ENCODE measurements at places on chromosomes 4 and X.

- no peak for DNase-seq
Observed at GRCh38 chr4:139934708-139935195, 219.2 kb downstream of the MAML3 start.

DNA sequence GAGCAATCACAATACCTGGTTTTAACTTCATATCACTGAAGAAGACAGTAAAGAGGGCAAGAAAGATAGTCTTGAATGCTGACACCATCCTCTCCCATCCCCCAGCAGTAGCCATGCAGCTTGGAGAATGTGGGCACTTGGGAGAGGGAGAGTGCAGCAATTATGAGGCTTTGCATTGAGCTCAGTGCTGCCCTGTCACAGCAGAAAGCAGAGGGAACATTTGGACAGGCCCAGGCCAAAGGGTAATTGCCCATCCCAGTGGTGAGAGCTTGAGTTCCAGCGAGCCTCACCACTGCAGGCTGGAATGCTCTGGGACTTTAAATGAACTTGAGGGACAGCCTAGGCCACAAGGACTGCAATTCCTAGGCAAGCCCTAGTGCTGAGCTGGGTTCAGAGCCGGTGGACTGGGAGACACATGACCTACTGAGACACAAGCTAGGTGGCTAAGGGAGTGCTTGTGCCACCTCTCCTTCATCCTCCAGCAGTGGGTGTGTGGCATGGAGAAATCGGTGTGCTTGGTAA is 36.3 kb downstream of the CORIN start:
- no peak for DNase-seq

DNA sequence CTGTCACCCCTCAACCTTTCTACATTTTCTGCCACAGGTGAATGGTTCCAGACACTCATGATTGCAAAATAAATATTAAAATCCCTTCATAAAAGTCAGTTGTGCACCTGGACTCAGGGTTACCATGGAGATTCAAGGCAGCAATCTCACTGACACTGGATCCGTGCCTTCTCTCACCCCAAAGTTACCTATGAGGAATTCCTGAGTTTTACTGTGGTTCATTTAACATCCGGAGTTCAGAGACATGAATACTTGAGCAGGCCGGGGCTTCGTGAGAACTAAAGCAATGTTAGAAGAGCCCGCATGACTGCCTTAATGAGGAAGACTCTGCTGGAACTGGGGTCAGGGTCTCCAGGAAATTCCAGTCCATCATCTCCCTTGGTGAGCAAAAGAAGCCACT is 12.5 kb upstream of the CLNK start:
- no peak for DNase-seq

DNA sequence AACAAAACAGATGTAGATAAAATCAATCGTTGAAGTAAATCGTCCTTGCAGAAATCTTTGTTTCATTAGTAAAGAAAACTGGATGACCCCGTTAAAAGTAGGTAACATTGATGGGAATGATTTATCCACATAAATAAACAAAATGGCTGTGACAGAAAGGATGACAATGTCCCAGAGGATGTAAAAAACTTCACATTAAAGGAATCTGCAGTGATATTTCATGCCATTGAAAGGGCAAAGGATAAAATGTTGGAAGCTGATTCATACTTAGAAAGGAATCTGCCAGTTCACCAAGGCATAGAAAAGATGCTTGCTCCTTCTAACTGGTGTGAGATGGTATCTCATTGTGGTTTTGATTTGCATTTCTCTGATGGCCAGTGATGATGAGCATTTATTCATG is 24.2 kb upstream of the EPGN start:
- DNase-seq, result no peak

DNA sequence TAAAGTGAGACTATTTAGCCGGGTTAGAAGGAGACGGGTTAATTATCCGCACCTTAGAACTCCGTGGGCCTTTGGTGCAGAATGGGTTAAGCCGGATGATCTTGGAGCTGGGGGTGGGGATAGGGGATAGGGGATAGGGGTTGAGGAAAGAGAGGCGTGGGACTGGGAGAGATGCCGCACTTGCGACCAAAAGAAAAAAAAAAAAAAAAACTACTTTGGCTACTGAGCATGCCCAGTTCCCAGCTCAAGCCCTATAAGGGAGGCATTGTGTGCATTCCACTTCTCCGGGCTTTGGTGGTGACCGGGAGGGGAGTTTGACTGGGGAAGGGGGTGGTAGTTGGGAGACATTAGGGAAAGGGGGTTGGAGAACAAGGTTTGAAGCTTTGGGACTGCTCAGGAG is at the start of gene SLITRK4:
TSS of gene SLITRK4 (minus strand) at position 187 of the 400 bp plus-strand sequence. CDS start 4,993 bp downstream, outside the sequence.
- DNase-seq, result no peak

DNA sequence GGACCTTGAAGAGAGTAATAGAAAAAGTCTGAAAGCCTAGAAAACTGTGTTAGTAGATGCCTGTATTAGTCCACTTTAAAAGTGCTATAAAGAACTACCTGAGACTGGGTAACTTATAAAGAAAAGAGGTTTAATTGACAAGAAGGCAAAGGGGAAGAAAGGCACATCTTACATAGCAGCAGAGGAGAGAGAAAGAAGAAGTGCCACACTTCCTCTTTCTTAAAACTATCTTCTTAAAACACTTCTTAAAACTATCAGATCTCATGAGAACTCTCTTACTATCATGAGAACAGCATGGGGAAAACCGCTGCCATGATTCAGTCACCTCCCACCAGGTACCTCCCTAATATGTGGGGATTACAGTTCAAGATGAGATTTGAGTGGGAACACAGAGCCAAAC is 18.8 kb upstream of the COL25A1 start:
- no peak for DNase-seq

GRCh38 chr4:182975806-182976205 is 58.6 kb upstream of the DCTD start:
- no peak for DNase-seq

GRCh38 chr4:34178476-34178875 is 2065.8 kb downstream of the ARAP2 start:
- DNase-seq, result no peak

- no peak for DNase-seq
Observed at GRCh38 chrX:103571726-103572125, 13.6 kb upstream of the TCEAL4 start.

DNA sequence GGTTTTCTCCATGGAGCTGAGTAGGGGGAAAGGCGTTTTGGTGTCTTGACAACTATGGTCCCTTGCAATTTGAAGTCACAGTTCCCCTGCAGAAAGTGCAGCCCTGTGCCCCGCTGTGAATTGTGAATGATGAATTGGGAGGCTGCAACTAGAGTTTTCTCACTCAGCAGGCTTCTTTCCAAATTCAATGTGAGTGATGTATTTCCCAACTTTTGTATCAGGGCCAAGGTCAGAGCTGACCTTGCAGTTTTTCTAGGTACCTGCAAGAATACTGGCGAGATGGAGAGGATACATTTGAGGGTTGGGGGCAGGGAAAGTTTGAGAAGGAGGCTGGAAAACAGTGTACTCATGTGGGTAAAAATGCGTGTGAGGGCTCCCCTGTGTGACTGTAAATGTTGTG is 11.7 kb downstream of the PHEX start:
- no peak for DNase-seq

DNA sequence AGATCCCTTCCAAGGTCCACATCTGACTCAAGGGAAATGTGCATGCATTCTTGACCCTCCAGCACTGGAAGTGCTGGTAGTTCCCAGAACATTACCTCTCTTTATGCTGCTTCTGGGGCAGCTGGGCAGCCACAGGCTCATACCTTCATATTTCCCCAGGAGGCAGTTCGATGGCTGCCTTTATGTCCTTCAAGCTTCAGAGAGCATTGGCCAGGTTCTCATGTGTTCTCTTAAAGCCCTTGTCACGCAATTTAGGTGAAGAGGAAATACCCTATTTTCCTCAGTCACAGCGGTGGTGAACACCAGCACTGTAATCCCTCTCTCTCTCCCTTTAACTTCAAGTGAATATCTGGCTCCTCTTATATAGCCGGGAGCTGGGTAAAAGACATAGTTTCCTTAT is 134.3 kb downstream of the MID1IP1 start:
- no peak for DNase-seq

GRCh38 chrX:154411981-154412340 is 622 bp downstream of the TAFAZZIN start:
- DNase-seq, result peak; percentile 66

- DNase-seq, result no peak
Observed at GRCh38 chr4:176036585-176037205, 28.9 kb upstream of the WDR17 start.

DNA sequence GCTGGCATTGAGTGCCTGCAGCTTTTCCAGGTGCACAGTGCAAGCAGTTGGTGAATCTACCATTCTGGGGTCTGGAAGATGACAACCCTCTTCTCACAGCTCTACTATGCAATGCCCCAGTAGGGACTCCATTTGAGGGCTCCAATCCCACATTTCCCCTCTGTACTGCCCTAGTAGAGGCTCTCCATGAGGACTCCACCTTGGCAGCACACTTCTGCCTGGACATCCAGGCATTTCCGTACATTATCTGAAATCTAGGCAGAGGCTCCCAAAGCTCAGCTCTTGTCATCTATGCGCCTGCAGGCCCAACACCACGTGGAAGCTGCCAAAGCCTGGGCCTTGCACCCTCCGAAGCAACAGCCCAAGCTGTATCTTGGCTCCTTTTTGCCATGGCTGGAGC is 8.4 kb upstream of the SMAD1 start:
- DNase-seq, result no peak

DNA sequence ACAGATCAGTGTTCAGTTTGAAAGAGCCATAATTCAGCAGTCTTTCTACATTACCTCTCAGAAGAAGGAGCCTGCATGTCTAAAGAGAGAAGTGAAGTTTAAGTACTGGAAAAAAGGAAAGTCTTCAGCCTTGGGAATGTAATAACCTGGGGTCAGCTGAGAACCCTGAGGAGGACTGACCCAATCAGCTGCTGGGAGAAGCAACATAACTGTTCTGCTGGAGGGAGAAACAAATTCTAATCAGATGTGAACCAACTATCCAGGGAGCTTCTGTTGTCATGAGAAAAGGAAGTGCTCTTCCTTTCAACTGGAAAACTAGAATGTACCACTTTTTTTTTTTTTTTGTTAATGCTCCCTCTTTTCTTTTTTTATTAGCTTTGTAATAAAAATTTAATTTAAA is 64.5 kb upstream of the PDE5A start:
- no peak for DNase-seq

DNA sequence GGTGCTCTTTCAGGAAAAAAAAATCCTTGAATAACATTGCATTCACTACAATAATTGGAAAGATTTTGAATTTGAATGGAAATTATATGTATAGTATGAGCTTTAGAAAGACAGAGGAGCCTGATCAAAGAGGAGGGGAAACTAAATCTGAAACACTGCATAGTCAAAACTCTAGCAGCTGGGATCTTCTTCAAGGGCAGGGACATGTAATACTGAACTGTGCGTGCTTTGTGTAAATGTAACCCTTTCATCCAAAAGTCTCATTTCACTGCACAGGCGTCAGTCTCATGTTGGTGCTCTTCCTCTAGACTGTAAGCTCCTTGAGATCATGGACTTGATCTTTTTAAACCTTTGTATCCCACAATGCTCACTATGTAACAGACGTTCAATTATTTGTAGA is 212.0 kb upstream of the JADE1 start:
- no peak for DNase-seq

DNA sequence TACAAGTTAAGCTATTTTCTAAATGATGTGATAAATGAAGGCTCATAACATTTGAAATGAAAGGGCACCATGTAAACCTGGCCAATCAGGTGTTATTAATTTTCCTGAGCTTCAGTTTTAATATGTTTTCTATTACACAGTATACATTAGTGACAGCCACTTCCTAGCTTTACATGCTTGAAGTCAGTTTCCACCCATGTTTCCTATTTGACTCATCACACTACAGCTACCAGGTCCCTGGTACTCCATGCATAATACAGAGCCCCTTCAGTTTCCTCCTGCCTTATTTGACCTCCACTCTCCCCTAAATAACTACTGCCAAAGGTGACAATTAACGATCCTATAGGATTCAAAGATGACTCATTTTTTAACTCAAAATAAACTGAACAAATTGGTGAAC is 18.3 kb downstream of the ZNF518B start:
- no peak for DNase-seq

DNA sequence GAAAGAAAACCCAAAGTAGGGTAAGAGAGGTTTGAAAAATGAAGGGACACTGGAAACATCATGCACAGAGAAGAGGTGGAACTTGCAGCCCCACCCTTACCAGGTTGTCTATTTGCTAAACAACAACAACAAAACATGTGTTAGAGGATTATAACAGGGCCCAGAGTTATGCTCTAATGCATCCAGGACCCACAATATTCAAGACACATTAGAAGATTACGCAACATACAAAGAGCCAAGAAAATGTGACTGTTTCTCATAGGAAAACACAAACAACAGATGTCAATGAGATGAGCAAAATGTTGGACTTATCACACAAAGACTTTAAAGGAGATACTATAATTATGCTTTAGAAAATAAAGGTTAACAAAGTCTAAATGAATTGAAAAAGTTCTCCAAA is 128.5 kb downstream of the LRBA start:
- no peak for DNase-seq

DNA sequence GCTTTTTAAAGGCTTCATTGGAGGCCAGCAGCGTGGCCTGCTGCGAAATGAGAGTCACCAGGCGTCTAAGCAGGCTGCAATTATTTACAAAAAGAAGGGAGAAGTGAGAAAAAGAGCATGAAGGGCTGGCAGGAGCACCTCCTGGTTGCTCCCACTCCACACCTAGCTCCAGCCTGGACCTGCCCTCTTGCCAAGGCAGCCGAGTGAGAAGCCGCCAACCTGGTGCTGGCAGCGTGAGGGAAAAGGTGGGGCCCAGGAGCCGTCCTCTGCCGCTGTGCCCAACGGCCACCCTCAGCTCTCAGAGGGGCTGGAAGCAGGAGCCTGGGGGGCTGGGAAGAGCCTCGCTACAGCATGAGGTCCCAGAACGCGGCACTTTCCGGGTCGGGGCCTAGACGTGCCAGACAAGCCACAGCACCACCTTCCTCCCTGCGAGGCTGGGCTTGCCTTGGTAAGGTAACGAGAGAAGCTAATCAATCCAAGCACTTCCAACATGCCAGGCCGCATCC is 16.3 kb downstream of the SLC6A8 start:
- no peak for DNase-seq

GRCh38 chrX:107323786-107324492 is 117.5 kb downstream of the DNAAF6 start:
- no peak for DNase-seq

- no peak for DNase-seq
Observed at GRCh38 chr4:121707344-121707743, 10.6 kb upstream of the ANXA5 start.

DNA sequence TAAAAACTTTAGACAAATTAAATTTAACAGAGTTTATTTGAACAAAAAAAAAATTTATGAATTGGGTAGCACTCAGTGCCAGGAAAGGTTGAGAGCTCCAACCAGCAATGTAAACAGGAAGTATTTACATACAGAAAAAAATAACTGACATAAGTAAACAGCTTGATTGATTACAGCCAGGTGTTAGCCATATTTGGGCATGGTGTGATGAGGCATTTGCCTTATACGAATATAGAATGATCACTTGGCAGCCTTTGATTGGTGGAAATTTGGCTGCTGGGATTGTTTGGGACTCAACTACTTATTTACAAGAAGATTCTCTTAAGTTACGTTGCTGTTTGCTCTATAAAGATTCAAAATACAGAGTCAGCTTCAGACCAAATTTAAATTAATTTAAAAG is 172.0 kb downstream of the ADAM29 start:
- no peak for DNase-seq

All from stimulated activated CD4-positive, alpha-beta T cell treated with anti-CD3 and anti-CD28 coated beads, Interleukin-2, amount 100 ng/mL, for 24 hours (primary cell).